ENCODE measurements at places on chromosomes 2 and 18.

- DNase-seq, result no peak
Measured at GRCh38 chr18:74506448-74507084, 10.4 kb downstream of the CNDP2 start.

DNA sequence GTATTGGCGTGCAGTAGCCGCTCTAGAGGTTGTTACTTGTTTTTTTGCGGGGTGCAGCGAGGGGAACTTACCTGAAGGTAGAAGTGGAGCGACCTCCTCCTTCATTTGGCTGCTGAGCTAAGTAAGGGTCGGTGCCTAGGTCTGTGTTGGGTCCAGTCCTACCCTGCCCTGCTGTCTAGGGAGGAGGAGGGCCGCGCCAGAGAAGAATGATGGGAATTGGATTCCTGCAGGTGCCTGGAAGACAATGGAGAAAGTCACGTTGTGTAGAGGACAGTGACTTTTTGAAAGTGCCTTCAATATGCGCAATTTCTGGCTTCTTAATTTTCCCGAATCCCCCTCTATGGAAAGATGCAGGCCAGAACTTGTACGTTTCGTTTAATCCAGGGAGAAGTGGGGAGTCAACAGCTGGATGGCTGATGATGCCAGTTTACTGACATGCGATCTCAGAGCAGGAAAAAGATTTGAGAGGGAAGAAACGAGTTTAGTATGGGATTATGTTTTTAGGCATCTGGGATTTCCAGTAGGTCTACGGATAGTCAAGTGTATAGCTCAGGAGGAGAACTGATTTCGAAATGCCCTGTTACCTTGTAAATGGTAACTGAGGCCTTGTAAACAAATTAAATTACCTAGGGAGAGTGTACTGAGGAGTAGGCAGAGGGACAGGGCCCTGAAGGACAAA lies 653 bp downstream of the MRPS9 start:
- no peak for DNase-seq

DNA sequence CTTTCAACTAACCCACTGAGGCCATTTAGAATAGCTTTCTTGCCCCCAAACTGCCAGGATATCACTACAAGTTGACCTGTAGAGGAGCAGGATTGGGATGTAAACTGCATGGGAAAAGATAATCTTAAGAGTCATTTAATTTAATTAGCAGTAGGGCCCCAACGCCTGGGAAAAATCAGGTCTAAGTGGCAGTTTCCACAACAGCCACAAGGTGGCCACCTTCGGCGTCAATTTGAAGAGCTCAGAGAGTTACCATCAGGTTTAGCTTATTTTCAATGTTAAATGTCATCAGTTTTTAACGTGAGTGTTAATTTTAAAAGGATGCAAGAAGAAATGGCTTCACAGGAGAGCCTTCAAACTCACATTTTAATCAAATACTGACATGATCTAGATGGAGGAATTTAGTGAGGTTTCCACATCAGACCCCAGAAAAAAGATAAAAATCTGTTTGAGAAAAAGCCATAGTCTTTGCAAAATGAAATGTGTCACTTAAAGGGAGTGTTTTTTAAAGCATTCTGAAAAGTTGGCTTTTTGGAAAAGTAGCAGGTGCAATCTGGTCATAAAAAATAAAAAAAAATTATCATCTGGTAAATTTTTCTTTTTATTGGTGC lies 77.3 kb upstream of the UPP2 start:
- peak; percentile 49 for DNase-seq

- DNase-seq, result no peak
Measured at GRCh38 chr2:144593803-144594202, 73.9 kb upstream of the ZEB2 start.

DNA sequence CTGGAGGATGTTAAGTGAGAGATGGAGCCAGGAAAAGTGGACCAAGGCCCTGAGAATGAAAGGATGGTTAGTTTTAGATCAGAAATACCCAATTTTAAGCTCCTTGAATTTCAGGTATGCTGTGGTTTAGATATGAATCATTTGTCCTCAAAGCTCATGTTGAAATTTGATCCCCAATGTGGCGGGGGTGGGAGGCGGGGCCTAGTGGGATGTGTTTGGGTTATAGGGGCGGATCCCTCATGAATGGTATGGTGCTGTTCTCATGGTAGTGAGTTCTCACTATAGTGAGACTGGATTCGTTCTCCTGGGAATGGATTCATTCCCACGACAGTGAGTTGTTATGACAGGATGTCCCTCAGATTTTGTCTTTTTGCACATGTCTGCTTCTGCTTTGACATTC lies 11.4 kb downstream of the MYO5B start:
- DNase-seq, result no peak

- no peak for DNase-seq
Measured at GRCh38 chr2:218252509-218253231, 8.1 kb upstream of the GPBAR1 start.

DNA sequence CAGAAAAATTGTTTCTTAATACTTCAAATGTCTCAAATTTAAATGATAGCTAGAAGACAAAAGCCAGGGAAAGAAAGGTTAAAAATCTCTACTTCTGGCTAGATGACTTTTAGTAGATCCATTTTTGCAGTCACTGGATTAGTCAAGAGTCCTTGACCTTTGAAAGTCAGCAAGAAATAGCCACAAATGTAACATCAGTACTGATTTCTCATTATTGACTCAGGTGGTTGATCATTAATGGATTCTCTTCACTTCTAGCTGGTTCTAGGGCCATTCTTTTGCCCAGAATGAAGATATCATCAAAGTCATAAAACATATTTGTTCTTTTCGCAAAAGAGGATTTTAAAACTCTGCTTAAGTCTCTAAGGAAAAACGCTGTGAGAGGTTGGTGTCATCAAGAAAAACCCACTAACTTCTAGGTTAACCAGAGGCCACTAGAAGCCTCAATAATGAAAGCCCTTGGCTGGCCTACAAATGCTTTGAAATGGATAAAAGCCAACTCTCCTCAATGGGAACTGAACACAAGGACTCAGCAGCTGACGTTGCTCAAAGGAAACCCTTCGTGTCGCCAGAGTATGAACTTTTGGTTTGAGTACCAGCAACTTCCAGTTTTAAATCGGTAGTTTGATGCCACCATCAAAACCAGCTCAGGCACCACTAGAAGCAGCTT lies 66.3 kb downstream of the IRS1 start:
- DNase-seq, result no peak

GRCh38 chr18:28960146-28960545 lies 783.2 kb upstream of the CDH2 start:
- no peak for DNase-seq

DNA sequence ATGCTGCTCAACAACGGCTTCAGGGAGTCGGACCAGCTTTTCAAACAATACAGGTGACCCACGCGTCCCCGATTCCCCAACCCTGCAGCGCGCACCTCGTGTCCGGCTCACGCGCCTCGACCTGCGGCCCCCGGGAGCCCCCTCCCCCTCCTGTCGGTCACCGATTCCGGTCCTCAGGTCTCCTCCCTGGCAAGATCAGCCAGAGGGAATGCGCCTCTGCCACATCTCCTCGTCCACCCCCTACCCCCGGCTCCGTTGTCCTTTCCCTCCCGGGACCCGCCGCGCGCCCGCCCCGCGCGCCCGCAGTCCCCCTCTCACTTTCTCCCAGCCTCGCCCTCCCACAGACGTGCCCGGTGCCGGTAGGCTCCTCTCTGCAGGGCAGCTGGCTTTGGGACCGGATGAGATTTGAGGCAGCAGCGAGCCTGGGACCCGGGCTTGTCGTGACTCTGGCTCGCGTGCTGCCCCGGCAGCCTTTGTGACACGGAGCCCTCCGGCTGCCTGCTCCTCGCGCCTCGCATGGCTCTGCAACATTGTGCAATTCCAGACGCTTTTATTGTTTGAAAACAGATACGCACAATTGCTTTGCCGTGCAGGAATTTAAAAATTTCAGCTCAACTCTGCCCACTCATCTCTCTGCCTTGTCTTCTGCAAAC lies 558 bp downstream of the TTC39C start:
- DNase-seq, result peak; percentile 68

GRCh38 chr18:13220361-13220991 lies 1.9 kb downstream of the LDLRAD4 start:
- DNase-seq, result no peak

DNA sequence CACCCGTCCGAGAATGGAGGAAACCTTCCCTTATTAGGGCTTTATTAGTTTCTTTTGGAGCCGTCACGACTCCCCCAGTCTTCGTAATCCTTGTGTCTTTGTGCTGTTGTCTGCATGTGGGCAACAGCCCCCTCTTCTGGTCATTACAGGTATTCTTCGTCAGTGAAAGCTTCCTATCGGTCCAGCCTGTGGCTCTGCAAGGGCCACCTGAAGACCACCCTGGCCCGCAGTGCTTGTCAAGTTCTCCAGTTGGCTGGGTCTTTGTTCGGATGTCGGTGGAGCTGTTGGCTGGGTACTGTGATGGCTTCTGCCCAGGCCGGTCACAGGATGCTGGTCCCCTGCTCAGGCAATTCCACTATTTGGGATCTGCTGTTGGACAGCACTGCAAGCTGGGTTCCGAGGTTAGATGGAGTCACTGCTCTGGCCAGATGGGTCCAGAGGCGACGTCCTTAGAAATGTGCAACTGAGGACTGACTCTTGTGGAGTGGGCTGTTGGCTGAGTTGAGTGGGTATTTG lies 19.2 kb downstream of the E2F6 start:
- peak; percentile 49 for DNase-seq

- DNase-seq, result no peak
Measured at GRCh38 chr2:237118025-237118424, 32.3 kb downstream of the COPS8 start.

GRCh38 chr2:53567073-53567472 lies 200.5 kb upstream of the CHAC2 start:
- DNase-seq, result no peak

DNA sequence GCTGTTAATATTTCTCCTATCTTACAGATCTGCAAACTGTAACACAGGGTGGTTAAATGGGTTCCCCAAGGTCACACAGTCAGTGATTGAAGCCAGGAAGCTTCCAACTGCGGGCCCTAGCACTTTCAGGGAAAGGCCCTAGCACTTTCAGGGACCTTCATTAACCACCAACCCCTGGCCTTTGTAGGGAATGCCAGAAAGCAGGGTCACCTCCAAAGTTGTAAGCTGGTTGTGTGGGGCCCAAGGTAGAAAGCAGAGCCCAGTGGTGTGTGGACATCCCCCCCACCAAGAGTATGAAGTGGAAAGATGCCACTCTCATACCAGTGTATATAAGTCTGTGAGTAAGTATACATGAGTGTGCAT lies 4.4 kb downstream of the DLX2 start:
- DNase-seq, result no peak

DNA sequence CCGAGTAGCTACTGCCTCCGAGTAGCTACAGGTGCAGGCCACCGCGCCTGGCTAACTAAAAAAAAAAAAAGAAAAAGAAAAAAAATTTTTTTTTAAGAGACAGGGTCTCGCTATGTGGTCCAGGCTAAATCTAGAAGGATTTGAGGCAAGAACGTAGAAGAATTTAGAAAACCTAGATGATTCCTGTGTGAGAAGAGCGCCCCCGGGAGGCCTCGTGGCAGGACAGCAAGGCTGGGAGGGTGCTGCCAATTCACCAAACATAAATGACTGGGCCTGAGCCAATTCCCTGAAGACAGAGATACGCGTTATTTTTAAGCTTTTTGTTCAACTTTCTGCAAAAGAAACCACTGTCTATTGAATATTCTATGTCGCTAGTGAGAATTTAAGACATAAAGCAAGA lies 90.1 kb upstream of the TGFA start:
- peak; percentile 16 for DNase-seq

DNA sequence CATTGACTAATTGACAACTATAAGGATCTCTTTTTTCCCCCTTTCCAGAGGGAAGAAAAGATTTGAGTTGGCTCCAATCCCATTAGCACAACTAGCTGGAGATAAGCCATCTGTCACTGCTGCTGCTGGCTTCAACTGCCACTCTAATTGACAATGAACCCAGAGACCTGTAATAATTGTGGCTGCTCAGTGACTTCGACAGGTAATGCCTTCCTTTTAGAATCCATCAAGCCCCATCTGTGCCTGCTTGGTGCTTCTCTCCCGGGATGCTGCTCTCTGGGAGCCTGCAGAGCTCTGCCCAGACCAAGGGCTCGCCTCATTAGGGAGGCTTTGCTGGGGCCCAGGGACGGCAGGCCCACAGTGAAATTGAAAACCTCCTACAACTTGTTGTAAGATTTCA lies 376.7 kb upstream of the SOX11 start:
- no peak for DNase-seq

GRCh38 chr2:189561371-189562038 lies 19.1 kb downstream of the SLC40A1 start:
- DNase-seq, result no peak

DNA sequence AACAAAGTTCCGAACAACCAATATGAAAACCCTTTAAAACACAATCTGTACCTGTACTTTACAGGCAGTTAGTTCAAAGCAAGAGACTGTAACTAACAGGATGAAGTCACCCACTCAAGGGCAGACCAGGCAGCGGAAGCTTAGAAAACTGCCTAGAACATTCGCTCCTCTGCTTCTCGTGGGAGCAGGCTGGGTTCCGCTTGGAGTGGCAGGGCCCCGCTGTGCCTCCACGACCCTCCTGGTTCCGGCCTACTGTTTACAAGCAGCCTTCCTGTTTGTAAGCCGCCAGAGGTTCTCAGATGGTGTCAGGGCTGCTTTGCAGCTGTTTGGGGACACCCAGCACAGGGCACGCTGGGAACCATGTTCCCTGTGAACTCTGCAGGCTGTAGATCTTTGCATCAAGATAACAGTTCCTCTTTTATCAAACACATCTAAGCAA lies 31.3 kb downstream of the CIB4 start:
- peak; percentile 8 for DNase-seq

GRCh38 chr2:236776695-236777251 lies 207.1 kb downstream of the ACKR3 start:
- DNase-seq, result no peak

DNA sequence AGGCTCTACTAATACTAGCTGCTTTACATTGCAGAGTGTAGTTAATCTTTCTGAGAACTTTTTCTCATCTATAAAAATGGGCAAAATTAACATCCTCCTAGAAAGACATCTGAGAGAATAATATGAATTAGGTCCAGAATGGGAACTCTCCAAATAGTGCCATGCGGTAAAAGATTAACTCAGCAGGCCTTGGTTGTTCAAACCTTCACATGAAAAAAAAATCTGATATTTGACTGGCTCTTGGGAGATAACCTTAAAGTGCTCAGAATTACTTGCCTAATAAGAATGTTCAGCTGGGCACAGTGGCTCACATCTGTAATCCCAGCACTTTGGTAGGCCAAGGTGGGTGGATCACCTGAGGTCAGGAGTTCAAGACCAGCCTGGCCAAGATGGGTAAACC lies 5.5 kb upstream of the CXXC1 start:
- no peak for DNase-seq

DNA sequence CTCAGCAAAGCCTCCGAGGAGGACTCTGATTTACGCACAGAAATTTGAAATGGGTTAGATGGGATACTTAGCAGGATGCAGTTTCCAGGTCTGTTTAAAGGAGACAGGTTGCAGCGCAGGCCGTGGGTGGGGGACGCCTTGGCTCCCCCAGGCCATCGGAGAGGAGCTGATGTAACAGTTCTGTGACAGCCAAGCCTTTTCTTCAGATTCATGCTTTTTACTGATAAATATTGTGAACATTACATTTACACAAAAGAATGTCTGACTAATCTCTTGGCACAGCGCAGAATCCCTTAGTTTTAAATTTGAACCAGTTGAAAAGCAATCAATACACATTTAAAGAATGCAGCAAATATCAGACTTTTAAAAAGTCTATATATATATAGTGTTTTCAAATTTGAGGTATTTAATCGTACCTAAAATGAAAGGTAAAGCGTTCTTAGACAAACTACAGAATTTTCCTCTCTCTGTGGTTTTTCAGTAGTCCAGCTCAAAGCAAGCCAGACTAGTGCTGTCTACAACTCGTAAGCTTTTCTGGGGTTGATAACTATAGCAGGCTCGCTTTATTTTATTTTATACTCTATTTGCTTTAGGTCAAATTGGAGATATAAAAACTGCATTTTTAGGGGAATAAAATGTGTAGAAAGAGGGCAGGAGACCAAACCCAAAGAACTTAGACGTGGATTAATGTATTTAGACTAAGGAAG lies 221.9 kb downstream of the PIEZO2 start:
- no peak for DNase-seq
